ENCODE measurements at places on chromosomes 3 and 15. TPM values are rescaled to one million over a fixed set of nuclear protein-coding genes. Genes with fewer than 3 reads are reported as not detected.

TADA3 gene
- total RNA-seq = 28.4 TPM

MAP6D1 gene
- total RNA-seq = 0.75 TPM

PTH1R gene
- 0.18 TPM for total RNA-seq

TTLL3 gene
- 4.2 TPM for total RNA-seq

BSN gene
- total RNA-seq = under 0.01 TPM

LDHAL6B gene
- total RNA-seq = not detected

FAM81A gene
- under 0.01 TPM for total RNA-seq

Measured in endothelial cell of coronary artery (primary cell).